ENCODE measurements at places on chromosomes 7 and 10.

DNA sequence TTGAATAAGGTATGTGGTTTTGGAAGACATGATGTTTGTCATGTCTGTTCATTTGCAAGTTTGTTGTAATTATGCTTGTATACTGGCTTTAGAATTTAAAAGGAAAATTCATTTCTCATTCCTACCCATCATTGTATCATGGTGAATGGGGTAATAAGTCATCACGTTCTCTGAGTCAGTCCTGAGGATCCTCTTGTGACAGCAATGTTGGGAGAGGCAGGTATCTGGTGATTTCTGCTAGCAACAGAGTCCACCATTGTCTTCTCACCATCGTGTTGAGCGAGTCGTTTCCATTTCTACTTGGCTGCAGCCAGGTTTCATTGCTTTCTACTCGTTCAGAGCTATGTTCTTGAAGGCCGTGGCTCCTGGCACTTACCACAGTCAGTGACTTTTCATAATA, 16.3 kb downstream of the CUL1 start:
- no peak for DNase-seq

- no peak for DNase-seq
Measured at GRCh38 chr7:158133057-158133456, 454.6 kb downstream of the PTPRN2 start.

- no peak for DNase-seq
Measured at GRCh38 chr10:85545874-85546273, 820.7 kb downstream of the GRID1 start.

DNA sequence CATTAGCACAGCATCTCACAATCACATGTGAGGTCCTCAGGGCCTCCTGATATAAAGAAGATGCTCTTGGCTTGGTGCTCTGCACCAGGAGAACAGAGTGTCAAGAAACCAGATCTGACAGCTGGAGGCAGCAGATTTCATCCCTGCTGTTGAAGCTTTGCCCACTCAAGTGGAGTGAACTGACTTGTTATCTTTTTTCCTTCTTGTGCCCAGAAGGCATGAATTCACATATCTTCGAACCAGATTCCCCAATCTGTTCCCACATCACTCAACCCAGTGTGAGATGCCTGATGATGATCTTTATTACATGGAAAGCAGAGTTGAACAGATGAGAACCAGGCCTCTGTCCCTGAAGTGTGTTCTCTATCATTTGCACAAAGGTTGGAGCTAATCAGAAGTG, 521.0 kb downstream of the SORCS1 start:
- no peak for DNase-seq

Data from activated CD4-positive, alpha-beta T cell treated with anti-CD3 and anti-CD28 coated beads, Interleukin-2, Interleukin-6, amounts not matched to agents 100 ng/mL and 50 ng/mL, durations not matched to agents 16 hours and 8 hours (primary cell).